ENCODE measurements at places on chromosomes 2 and 18. TPM values are rescaled to one million over a fixed set of nuclear protein-coding genes. Genes with fewer than 3 reads are reported as not detected.

DNA sequence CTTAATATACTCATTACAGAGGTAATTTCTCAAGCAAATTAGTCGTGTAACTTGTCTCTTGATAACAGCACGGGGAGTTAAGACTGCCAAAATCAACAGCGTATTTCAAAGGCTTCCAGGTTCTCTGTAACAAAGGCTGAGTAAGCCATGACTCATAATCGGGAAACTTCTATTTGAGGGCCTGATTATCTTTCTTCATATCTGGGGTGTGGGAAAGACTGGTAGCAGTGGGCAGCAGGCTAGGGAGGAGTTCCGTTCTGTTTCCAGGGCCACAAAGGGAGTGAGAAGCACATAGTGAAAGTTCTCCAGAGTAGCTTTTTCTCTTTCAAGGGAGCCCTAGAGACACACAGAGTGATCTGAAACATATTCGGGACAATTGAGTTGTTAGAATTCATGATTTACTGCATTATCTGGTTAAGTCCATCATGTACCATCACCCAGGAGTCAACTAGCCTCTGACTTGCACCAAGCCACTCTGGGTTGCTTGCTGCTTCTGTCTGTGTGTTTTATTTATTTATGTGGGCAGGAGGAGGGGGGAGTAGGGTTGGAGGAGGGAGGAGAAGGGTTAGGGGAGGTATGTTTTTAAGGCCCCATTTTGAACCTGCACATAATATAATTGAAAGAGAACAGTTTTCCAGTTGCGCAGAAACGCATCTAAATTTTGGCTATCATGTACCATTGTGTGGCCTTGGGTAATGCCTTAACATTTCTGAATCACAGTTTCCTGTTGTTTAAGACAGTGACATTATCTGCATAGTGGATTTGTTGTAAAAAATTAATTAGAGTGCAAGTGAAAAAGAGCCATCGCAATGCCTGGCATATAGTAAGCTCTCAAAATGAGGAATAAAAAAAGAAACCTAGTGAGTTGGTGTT, 80.5 kb upstream of the ITPRID2 start:
- DNase-seq: peak; percentile 44
- H3K4me3 ChIP-seq: no peak overlapping the region
- peak overlapping the region; percentile 74 for H3K27ac ChIP-seq
- H3K27me3 ChIP-seq: no peaks in the 10 kb centered on the region
- peaks cover 8% of the 10 kb centered on the region for H3K4me1 ChIP-seq

WBP1 gene
- total RNA-seq: 71.7 TPM

SLC16A14 gene
- 3.1 TPM for total RNA-seq

DNA sequence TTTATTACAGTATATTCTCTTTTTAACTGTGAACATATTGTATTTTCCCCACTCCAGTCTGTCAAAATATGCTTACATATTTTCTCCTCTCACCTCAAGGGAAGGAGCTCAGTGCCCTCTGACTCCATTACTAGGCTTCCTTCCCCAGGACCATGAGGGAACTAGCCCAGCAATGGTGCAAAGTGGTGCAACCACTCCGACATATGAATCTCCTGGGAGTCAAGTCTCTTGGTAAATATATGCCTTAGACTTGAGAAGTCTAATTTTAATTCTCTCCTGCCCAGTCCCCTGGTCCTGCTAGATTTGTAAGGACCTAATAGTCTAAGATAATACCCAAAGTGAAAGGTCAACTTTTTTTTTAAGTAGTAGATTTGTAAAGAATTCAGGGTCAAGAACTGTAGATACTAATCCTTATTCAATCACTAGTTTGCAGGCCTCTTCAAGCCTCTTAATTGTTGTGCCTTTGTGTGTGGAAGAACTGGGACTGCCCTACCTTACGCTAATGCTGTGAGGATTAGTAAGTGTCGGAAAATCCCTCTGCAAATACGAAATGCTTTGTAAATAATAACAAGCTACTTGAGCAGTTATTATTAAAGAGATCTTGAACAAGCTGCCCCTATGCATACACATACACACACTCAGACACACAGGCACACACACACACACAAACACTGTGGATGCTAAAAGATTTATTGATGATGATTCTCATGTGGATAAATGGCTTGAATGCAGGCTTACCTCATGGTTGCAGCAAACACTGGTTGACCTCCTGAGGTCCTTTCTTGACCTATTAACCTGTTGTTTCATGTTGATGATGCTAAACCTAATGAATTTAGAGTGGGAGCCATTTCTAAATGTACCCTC, 251.2 kb upstream of the PARD3B start:
- no peak overlapping the region for H3K4me3 ChIP-seq
- H3K4me1 ChIP-seq: no peaks in the 10 kb centered on the region
- H3K36me3 ChIP-seq: no peaks in the 10 kb centered on the region
- no peak overlapping the region for H3K27ac ChIP-seq
- no peak for DNase-seq

EIPR1 gene
- total RNA-seq: 18.2 TPM

PAX8 gene
- total RNA-seq: 4.8 TPM

GRCh38 chr2:149446748-149447147, 116.4 kb downstream of the LYPD6 start:
- no peak for DNase-seq
- no peaks in the 10 kb centered on the region for H3K4me1 ChIP-seq
- no peaks in the 10 kb centered on the region for H3K27me3 ChIP-seq
- no peak overlapping the region for H3K27ac ChIP-seq
- no peaks in the 10 kb centered on the region for H3K36me3 ChIP-seq
- H3K4me3 ChIP-seq: no peak overlapping the region

DNA sequence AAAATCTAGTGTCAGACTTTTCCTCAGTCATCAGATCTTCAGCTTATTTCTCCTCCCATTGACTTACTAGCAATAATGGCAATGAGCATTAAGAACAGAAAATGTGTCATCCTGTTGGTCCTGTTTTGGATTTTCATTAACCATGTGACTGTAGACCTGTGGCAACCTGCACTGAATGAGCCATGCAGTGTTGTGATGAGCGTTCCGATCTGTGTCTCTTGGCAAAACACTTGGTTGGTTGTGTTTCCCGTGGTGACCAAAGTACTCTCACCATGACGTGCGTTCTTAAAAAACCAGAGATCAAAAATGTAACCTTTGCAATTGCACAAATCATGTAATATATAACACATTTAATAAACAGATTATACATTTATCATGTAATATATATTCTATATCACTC, 138.6 kb downstream of the MAP3K20 start:
- H3K4me1 ChIP-seq: peaks cover 3% of the 10 kb centered on the region
- DNase-seq: no peak
- H3K4me3 ChIP-seq: no peak overlapping the region
- H3K27me3 ChIP-seq: no peaks in the 10 kb centered on the region

GRCh38 chr18:73719611-73720010, 428.0 kb downstream of the FBXO15 start:
- no peak for DNase-seq
- no peaks in the 10 kb centered on the region for H3K36me3 ChIP-seq
- no peaks in the 10 kb centered on the region for H3K4me1 ChIP-seq
- H3K27ac ChIP-seq: no peak overlapping the region
- H3K27me3 ChIP-seq: no peaks in the 10 kb centered on the region

DNA sequence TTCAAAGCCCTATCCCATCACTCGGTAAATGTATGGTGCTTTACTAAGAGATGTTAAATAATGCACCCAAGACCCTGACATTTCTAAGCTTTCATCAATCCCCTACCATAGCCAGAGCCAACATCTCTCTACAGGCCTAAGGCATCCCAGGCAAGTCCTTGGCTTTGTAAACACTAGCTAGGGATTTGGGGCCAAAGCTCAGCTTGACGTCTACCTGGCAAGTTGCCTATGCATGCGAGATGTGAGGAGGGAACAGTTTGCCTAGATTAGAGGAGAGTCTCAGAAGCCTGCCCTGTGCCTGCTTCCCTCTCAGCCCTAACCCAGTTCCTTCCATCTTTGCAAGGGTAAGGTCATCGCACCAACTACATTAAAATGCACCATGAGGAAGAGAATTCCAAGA, 221.5 kb upstream of the NCKAP5 start:
- no peaks in the 10 kb centered on the region for H3K36me3 ChIP-seq
- H3K4me1 ChIP-seq: no peaks in the 10 kb centered on the region
- H3K27ac ChIP-seq: no peak overlapping the region
- no peaks in the 10 kb centered on the region for H3K27me3 ChIP-seq
- DNase-seq: no peak

- H3K4me3 ChIP-seq: no peak overlapping the region
- no peak for DNase-seq
- H3K36me3 ChIP-seq: peaks cover 11% of the 10 kb centered on the region
- H3K4me1 ChIP-seq: peaks cover 29% of the 10 kb centered on the region
- H3K27me3 ChIP-seq: no peaks in the 10 kb centered on the region
Observed at GRCh38 chr2:187500585-187501359, 52.7 kb upstream of the CALCRL start.

RTKN gene
- total RNA-seq: 37.0 TPM

TNFAIP6 gene
- total RNA-seq: 7.3 TPM

GRCh38 chr2:175147186-175147585, 20.8 kb downstream of the ATF2 start:
- H3K4me1 ChIP-seq: no peaks in the 10 kb centered on the region
- no peak for DNase-seq
- no peak overlapping the region for H3K27ac ChIP-seq

MC2R gene
- total RNA-seq: not detected

DNA sequence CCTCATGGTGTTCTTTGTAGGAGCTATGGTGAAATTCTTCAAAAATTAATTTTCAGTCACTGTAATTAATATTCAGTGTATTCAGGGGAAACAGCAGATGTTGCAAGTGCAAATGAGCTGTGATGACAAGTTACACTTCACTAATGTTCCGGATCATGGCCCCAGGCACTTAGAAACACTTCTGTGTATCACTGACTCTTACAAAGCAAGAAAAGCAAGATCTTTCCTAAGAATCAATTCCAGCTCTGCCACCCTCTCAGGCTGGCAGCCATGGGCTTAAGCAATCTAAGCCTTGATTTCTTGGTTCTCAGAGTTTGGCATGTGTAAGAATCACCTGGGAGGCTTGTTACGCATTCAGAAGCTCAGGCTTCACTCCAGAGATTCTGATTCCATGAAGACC, 78.0 kb downstream of the MARCHF4 start:
- H3K27ac ChIP-seq: no peak overlapping the region
- H3K4me3 ChIP-seq: no peak overlapping the region
- H3K4me1 ChIP-seq: no peaks in the 10 kb centered on the region

KLHL14 gene
- total RNA-seq: 0.45 TPM

DNA sequence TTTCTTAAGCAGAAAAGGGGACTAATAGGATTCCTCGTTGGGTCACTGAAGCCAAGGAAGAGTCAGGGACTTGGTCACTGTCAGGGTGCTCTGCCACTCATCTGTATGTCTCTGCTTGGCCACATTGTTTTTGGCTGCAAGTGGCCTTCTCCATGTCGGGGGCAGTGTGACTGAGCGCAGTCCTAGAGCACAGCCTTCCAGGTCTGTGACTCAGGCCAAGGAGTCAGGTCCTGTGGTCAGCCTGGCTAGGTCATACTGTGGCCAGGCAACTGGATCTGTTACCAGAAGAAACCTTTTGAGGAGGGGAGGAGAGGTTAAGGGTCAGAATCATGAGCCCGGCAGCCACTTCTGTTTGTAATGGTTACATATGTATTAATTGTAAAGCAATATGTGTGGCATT, 61.3 kb downstream of the GALNT1 start:
- H3K4me3 ChIP-seq: no peak overlapping the region
- no peaks in the 10 kb centered on the region for H3K4me1 ChIP-seq
- no peaks in the 10 kb centered on the region for H3K36me3 ChIP-seq
- DNase-seq: no peak
- H3K27me3 ChIP-seq: no peaks in the 10 kb centered on the region

GRCh38 chr2:172613615-172614231, 57.8 kb downstream of the PDK1 start:
- H3K27ac ChIP-seq: no peak overlapping the region
- no peaks in the 10 kb centered on the region for H3K27me3 ChIP-seq
- H3K36me3 ChIP-seq: peaks cover 8% of the 10 kb centered on the region
- no peaks in the 10 kb centered on the region for H3K4me1 ChIP-seq

GRCh38 chr2:177599139-177599688, 206.6 kb downstream of the AGPS start:
- no peaks in the 10 kb centered on the region for H3K36me3 ChIP-seq
- no peaks in the 10 kb centered on the region for H3K27me3 ChIP-seq
- no peaks in the 10 kb centered on the region for H3K4me1 ChIP-seq

- H3K27ac ChIP-seq: peak overlapping the region; percentile 37
- H3K36me3 ChIP-seq: no peaks in the 10 kb centered on the region
- H3K4me3 ChIP-seq: no peak overlapping the region
- H3K4me1 ChIP-seq: peaks cover 10% of the 10 kb centered on the region
Observed at GRCh38 chr2:215680605-215681598, 245.0 kb upstream of the FN1 start.

C2orf15 gene
- total RNA-seq: 4.0 TPM

CDH7 gene
- 0.34 TPM for total RNA-seq

- H3K4me3 ChIP-seq: no peak overlapping the region
- no peak overlapping the region for H3K27ac ChIP-seq
- no peak for DNase-seq
Observed at GRCh38 chr2:232018181-232018580, 56.7 kb downstream of the DIS3L2 start.

ATOH8 gene
- total RNA-seq: 27.1 TPM

MYO3B gene
- total RNA-seq: not detected

CDK5R2 gene
- total RNA-seq: not detected

DNA sequence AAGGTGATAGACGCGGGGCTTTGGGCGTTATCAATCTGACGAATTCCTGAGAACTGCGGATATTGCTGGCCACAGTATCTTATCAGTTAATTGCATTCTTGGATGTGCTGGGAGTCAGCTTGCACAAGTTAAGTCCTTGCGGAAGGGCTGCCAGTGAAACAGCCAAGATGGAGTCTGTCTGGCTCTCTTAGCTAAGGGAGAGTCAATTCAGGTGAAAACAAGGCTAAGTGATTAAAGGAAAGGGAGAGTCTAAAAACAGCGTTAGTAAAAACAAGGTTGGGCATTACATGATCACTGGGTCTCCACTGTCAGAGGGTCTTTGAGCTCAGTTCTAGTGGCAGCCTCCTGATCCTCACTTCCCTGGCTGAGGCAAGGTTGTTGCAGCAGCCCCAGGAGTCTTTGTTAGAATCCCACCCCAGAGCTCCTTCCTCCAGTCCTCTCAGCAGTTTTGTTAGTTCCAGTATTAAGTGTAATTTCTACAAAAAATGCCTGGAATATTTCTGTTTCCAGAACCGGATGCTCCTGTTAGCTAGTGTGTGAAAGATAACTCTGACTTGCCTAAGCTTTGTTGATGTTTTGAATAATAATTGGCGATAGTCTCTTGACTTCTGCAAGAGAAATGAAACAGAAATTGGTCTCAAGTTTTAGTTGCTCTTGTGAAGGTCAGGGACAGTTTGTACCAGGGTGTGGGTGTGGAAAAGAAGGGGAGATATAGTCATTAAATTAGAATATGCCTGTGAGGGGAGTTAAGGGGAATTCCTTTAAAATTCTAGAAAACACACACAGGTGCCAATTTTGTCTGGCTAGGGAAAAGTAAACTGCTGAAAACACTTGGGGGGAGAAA, 10.6 kb downstream of the CFLAR start:
- peak overlapping the region; percentile 100 for H3K27ac ChIP-seq
- H3K4me3 ChIP-seq: no peak overlapping the region
- H3K27me3 ChIP-seq: no peaks in the 10 kb centered on the region
- H3K36me3 ChIP-seq: peaks cover 21% of the 10 kb centered on the region
- H3K4me1 ChIP-seq: peaks cover 100% of the 10 kb centered on the region
- no peak for DNase-seq

GRCh38 chr2:201890453-201890852, 84.1 kb downstream of the CDK15 start:
- no peak for DNase-seq
- H3K27me3 ChIP-seq: peaks cover 27% of the 10 kb centered on the region
- H3K4me1 ChIP-seq: no peaks in the 10 kb centered on the region
- no peak overlapping the region for H3K4me3 ChIP-seq

Data from left lung (tissue), 14 donors.